Panc1 (cell line): ENCODE measurements at places on chromosomes 12 and 14. TPM values are rescaled to one million over a fixed set of nuclear protein-coding genes. Genes with fewer than 3 reads are reported as not detected.

GRCh38 chr12:57775044-57775443 is 2.6 kb downstream of the EEF1AKMT3 start:
- no peak for DNase-seq

- no peak for DNase-seq
Observed at GRCh38 chr14:101499513-101499912, 61.8 kb upstream of the DIO3 start.

DNA sequence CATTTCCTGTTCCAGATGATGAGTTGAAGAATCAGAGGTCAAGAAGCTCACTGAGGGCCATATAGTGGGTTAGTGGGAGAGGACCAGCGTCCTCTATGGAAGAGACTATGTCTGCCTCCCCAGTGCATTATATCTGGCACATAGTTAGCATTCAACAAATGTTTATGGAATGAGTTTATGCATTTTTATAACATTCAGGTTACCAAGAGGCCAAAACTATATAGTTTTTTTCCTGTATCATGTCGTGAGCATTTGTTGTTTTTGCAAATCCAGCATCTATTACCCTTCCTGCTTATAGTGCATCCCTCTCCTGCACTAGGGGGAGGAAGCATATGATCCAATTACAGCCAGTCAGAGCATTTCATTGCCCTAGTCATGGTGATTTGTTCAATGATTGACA is 60.6 kb downstream of the SUDS3 start:
- no peak for DNase-seq

DNA sequence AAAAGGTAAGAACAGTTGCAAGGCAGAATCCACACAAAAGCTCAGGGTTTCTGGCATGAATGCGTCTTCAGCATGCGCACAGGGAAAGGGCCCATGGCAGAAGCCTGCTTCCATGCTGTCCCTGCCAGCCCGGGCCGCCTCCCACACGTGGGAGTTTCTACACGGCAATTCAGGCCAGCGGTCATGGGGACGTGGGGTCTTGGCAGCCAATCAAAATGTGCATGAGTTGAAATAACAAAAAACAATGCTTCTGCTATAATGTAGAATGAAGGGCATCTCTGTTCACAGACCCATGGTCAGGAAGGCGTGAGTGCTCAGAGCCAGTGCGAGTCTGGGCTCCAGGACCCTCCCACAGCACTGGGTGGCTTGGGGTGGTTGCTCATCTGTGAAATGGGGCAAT is 28.6 kb downstream of the AMN start:
- no peak for DNase-seq

GRCh38 chr14:77355811-77356210 is 21.1 kb downstream of the TMED8 start:
- no peak for DNase-seq

DNA sequence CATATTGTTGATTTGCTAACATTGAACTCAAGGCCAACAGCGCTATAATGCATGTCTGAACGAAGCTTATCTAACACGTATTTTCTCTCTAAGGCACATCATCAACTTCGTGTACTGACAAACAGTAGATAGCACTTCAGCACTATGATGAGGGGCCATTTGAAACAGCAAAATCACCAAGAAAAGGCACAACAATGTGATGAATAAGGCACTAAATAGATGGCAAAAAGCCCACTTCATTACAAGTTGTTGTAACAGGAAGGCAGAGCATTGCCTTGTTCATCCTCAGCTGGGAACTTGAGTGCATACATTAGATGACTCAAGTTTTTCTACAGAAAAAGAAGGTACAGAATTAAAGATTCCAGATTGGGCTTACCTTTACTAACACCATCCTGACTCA is 75.2 kb downstream of the LIN7A start:
- no peak for DNase-seq

GRCh38 chr12:42444192-42444943 is 118.4 kb downstream of the PPHLN1 start:
- no peak for DNase-seq

DNA sequence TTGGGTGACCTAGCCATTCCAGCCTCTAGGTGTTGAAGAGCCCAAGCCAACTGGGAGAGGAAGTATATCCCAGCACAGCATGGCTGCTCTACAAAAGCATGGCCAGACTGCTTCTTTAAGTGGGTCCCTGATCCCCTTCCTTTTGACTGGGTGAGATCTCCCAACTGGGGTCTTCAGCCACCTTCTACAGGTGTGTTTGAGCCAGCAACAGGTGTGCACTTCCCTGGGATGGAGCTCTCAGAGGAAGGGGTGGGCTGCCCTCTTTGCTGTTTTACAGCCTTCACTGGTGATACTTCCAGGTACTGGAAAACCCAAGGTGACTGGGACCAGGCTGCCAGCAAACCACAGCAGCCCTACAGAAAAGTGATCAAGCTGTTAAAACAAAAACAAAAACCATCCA is 14.2 kb upstream of the GNS start:
- DNase-seq: no peak

The PHETA1 gene
- total RNA-seq: 16.3 TPM

The RNU4-1 gene
- total RNA-seq: 1,565 TPM

The PRMT5 gene
- total RNA-seq: 108 TPM

The RAPGEF3 gene
- total RNA-seq: 5.8 TPM
